ENCODE measurements at places on chromosomes 1 and 21.

DNA sequence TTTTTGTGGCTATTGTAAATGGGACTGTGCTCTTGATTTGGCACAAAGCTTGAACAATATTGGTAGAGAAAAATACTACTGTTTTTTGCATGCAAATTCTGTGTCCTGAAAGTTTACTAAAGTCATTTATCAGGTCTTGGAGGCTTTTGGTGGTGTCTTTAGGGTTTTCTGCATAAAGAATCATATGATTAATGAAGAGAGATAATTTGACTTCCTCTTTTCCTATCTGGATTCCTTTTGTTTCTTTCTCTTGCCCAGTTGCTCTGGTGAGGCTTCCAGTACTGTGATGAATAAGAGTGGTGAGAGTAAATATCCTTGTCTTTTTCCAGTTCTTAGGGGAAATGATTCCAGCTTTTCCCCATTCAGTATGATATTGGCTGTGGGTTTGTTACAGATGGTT, 1166.7 kb downstream of the NCAM2 start:
- DNase-seq, result no peak

GRCh38 chr1:44151808-44152207, 10.4 kb upstream of the KLF18 start:
- no peak for DNase-seq

GRCh38 chr1:236292425-236292824, 10.7 kb upstream of the ERO1B start:
- DNase-seq, result no peak

DNA sequence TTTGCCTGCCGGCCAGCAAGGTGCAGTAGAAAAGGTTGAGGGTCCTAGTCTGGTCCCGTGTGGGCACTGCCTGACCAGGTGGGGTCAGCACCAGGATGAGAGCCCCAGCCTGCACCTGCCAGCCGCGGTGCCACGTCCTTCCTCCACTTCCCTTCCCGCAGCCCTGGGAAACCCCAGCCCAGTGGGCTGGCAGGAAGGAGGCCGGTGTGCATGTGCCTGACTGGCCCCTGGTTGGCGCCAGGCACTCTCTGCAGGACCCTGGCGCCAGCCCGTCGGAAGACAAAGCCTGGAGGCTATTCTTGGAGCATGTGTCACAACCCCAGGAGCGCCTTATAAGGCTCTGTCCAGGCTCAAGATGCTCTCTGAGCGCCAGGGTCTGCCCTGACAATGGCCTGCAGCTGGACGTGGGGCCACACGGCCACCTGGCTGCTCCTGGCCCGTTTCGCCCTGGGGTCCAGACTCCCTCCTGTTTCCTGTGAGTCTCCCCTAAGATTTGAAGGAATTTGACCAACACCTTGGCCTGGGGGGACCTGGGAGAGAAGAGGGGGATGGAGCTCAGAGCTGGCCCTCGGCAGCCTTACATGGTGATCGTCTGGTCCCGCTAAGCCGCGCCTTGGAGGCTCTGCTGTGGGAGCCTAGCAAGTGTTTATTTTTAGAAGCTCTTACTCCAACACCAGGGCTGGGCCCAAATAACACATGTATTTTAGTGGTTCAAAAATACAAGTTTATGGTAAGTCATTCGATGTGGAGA, 31.9 kb upstream of the POFUT2 start:
- no peak for DNase-seq

GRCh38 chr1:93701629-93702028, 20.0 kb upstream of the BCAR3 start:
- DNase-seq, result no peak

DNA sequence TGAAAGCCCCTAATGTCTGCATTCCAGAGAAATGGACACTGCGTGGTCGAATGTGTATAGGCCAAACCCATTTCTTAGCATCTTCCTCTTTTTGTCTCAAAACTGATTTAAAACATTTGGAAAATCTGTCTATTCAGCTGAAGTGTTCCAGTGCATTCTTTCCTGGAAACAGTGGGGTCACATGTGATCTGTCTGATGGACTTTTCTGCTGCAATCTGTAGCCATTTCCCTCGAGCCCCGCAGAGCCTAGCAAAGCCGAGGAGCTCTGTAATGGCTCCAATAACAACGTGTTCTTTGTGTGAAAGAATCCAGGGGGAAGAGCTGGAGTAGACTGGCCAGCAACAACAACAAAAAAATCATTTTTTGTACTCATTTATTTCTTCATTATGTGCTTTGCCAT, 329.3 kb downstream of the BARHL2 start:
- no peak for DNase-seq

DNA sequence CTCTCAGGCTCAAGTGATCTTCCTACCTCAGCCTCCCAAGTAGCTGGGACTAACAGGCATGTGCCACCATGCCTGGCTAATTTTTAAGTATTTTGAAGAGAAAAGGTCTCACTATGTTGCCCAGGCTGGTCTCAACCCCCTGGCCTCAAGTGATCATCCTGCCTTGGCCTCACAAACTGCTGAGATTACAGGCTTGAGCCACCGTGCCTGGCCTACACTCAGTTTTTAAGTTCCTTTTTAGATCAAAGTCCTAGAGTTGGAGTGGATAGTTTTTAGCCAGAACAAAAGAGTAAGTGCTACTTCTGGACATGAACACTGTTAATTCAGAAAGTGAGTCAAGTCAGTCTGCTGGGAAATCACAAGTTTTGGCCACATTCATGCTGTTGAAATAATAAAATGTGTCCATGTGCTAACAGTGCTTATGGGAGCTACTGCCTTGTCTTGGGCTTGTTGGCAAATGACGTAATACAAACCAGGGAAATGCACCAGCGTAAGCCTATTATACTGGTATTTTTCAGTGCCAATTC, 84.2 kb downstream of the NDUFS5 start:
- DNase-seq, result no peak

DNA sequence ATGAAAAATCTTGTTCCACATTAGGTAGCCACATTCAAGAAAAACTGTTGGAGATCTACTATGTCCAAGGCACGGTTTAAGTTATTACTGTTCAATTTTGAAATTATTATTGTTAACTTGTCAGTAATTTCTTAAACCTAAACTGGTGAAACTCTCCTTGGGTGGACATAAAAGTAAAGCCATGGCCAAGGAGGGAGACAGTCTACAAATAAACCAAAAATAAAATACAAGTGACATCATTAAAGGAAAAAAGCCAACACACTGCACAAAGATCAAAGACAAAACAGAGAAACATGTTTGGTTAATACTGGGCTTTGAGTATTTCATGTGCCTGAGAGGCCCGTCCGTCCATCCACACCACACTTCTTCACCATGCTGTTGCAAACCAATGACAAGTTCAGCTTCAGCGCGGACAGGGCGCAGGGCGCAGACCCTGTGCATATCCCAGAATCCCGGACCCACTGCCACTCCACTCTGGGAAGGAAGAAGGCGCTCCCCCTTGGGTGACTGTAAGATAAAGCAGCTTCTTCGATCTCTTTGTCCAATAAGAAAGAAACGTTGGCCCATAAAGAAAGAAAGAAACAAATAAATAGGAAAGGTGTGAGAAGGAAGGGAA, 918 bp upstream of the RASAL2 start:
- DNase-seq, result no peak

DNA sequence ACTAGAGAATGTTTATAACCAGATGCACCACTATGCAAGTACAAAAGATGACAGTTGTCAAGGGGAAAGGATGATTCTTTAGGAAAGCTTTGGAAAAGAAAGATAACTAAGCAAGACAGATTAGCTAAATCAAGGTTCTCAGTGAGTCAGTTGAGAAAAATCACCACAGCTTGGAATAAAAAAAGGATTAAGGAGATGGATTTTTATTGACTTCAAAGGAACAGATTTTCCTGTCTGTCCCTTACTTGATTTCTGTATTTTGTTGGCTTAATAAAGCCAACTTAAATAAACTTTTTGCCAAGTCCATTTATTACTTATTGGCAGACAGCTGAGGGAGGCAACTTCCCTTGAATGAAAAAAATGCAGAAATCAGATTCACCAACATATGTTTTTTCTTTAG, 93.9 kb downstream of the NR5A2 start:
- no peak for DNase-seq

DNA sequence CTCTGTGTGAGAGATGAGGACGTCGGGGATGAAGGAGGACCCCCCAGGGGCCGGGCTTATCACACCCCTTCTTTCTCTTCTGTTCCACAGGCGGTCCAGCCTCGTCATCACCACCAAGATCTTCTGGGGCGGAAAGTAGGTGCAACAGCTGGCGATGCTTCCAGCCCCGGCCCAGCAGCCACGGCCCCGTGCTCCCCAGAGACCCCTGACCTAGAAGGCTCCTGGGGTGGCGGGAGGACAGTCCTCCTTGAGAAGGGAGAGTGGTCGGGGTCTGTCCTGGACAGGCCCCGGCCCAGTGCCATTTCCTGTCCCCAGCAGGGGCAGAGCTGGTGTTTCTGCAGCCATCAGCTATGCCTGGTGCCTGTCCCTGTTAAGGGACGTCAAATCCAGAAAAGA, 41.7 kb downstream of the KCNAB2 start:
- no peak for DNase-seq

- DNase-seq, result no peak
Measured at GRCh38 chr1:214224611-214225354, 56.2 kb upstream of the SMYD2 start.

DNA sequence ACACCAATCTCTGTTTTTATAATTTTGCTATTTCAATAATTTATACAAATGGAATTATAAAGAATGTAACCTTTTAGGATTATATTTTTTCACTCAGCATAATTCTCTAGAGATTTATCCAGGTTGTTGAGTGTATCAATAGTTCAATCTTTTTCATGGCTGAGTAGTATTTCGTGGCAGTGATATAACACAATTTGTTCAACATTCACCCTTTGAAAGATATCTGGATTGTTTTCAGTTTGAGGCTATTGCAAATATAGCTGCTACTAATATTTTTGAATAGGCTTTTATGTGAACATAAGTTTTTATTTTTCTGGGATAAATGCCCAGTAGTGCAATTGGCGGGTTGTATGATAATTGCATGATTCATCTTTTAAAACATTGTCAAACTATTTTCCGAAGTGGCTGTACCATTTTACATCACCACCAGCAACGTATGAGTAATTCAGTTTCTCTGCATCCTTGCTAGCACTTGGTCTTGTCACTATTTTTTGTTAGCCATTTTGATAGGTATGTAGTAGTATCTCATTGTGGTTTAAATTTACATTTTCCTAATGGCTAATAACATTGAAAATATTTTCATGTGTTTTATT, 55.6 kb upstream of the ABCD3 start:
- no peak for DNase-seq

- peak; percentile 73 for DNase-seq
Measured at GRCh38 chr1:62687903-62688686, at the start of gene DOCK7. DOCK7 (minus strand) TSS chr1:62688386; CDS start chr1:62688264, 122 bp downstream.

GRCh38 chr1:157034137-157034800, 11.3 kb downstream of the ARHGEF11 start:
- no peak for DNase-seq

GRCh38 chr1:31549809-31550620, 26.3 kb upstream of the TINAGL1 start:
- no peak for DNase-seq

GRCh38 chr1:54314696-54315095, 91.5 kb downstream of the SSBP3 start:
- no peak for DNase-seq

DNA sequence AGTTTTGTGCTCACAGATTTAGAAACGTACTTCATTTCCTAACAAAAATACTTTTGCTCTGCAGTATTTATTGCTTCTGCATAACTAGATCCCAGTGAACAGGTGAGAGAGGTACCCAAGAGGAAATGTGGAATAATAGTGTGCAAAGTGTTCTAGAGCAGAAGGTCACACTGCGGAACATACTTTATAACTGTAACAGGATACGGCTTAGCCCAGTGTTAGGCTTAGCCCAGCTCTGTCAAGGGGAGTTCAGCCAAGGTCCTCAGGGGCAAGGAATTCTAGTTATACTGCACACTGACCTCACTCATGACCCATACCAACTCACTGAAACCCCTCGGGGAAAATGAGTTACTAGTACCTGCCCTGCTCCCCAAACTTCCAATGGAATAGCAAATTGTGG, 55.3 kb downstream of the PTPN14 start:
- DNase-seq, result no peak

DNA sequence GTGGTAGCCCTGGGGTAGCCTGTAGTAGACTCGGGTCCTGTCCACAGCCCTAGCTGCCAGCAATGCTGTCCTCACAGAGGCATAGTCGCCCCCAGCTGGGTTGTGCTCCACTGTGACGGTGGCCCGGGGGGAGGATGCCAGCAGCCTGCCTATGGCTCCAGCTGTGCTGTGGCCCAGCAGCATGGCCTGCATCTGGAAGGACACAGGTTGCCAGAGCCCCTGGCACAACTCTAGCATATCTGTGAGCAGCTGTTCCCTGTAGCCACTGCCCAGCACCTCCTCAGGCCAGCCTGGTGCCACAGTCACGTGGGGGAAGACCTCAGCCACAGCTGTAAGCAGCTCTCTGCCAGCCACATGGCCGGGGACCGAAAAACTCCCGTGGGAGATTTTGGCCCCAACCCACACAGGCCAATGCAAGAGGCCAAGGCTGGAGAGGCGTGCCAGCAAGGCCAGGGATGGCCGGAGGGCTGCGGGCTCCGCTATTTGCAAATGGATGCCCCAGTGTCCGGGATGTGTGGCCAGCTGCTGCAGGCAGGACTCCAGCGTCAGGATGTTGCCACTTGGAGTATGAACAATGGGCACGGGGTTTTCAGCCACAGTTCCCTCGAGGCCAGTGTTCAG, 13.9 kb downstream of the FAM151A start:
- DNase-seq, result no peak

- DNase-seq, result no peak
Measured at GRCh38 chr1:234405676-234406075, 32.4 kb downstream of the COA6 start.

DNA sequence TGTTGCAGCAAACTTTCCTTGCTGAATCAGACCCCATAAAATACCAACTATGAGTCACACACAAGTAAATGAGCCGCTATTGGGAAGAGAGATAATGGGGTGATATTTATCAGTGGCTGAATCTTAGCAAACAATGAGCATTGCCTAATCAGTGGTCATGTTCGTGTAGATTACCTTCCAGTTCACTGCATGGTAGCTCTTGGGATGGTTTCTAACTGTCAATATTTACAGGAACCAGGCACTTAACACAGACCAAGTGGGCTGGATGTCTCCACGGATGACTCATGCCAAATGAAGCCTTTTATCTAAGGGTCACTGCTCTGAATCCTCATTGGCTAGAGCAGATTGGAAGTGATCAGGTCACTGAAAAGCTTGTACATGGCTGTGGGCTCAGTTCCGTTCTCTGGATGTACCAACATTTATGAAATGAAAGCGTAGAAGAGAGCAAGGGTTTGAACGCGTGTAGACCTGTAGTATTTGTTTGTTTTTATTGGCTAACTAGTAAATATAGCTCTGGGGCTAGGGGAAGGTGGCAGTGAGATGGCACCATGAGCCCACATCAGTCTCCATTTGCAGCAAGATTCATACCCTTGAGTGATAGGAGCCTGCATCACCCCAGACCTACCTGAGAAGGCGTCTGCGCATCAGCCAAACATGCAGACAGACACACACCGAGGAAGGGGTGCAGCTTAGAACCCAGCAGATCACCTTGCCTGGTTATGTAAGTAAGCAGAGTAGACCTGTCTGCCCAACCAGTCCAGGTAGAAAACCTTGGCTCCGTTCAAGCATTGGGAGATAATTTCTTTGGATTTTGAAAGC, 153.3 kb downstream of the TOMM20 start:
- DNase-seq, result peak; percentile 23

- DNase-seq, result no peak
Measured at GRCh38 chr1:248811514-248812490, 13.9 kb downstream of the SH3BP5L start.

All from activated T-cell treated with anti-CD3 and anti-CD28 coated beads, Interleukin-2, amount 50 U/mL, for 24 hours (primary cell).